Osteoblast (primary cell): ENCODE measurements at places on chromosomes 3 and 15. TPM values are rescaled to one million over a fixed set of nuclear protein-coding genes. Genes with fewer than 3 reads are reported as not detected.

PDIA3 gene
- total RNA-seq = 160 and 173 TPM in 2 replicates

GHSR gene
- total RNA-seq = not detected in 2 replicates

GRCh38 chr3:104286645-104287044, 1080.1 kb upstream of the ALCAM start:
- DNase-seq = no peak

DNA sequence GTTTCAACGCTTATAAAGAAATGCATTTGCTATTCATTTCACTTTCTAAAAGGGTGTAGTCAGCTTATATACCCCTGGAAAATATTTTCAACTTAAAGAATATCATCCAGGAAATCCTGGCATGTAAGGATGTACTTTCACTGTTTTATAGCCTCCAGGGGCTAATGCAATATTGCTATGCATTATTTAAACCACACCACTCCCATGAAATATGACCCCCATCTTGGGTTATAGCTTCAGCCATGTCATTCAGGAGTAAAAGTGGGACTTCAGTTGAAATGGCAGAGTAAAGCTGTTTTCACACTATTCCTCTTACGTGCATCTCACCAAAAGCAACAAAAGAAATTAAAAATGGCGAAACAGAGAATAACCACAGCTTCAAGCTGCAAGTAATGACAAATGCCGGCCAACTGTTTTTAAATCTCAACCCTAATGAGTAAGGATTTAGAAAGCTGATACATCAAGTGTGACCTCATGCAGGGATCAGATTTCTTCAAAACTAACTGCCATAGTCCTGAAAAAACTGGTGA, 84.5 kb downstream of the COL6A6 start:
- DNase-seq = no peak

- no peak for DNase-seq
Observed at GRCh38 chr15:51576286-51576850, 46.2 kb downstream of the DMXL2 start.

- no peak for DNase-seq
Observed at GRCh38 chr3:72101494-72101893, 316.5 kb upstream of the PROK2 start.

GRCh38 chr3:70854108-70854507, 541.7 kb upstream of the MDFIC2 start:
- no peak for DNase-seq

DNA sequence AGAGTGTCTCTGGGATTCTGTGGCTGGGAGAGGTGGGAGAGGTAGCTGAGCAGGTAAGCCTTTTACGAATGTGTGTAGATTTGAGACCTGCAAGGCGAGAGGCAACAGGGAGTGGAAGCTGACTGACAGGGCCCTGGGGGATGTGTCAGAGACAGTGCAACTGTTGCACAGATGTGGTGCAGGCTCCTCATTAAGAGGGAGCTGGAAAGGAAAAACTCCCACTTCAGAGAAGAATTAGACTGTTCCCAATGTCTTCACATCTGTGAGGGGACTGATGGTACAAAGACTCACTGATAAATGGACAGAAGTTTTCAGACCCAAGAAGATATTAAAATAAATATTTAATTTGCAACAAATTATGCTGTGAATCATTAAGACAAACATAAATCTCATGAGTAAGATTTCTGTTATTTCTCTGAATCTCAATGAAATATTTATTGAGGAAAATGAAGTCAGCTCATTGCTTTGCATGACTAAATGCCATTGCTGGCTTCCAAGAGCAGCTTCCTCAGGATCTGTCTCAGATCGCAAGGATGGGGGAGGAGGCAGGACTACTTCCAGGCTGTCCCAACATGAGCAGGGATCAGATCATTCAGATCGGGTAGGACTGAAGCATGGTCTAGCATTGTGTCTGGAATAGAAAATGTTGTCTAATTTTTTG, 127.3 kb upstream of the ROPN1 start:
- peak; percentile 79 for DNase-seq

- DNase-seq = no peak
Observed at GRCh38 chr3:127387119-127387518, 99.3 kb upstream of the PRR20G start.

- peak; percentile 10 for DNase-seq
Observed at GRCh38 chr3:58074116-58074715, 66.0 kb downstream of the FLNB start.

DNA sequence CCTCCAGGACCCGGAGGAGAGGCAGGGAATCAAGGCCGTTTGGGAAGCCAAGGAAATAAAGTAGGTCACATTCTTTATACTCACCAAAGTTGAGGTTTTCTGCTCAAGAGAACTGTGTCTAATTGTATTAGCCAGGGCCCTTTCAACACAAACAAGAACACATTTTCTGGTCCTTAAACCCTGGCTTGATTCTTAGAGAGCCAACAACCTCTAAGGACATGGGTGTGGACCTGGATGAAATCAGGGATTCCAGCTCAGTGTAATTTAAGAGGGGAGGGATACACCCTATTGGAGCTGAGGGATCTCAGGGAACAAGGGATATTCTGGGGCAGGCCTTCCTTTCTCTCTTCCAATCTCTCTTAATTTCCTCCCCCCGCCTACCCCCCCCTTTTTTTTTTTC, 104.8 kb downstream of the COL6A6 start:
- no peak for DNase-seq

- no peak for DNase-seq
Observed at GRCh38 chr15:97654481-97655076, 305.9 kb upstream of the ARRDC4 start.

DNA sequence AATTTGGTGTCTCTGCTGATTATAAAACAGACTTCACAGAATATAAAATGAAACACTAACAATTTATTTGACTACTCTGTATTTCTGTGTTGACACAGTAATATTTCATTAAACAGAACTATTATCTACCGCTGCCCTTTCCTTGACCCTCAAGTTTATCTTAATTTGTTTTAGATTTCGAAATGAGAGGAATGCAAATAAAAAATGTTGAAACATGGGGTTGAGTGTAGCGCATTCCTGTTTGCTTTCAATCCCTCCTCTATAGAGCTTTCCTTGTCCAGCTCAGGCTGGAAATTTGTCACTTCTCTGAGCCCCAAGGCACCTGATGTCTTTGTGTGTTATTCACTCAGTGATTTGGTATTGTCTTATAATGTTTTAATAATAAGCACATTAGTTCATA, 550.2 kb downstream of the ZBBX start:
- DNase-seq = no peak

GRCh38 chr3:60101621-60102020, 1051.8 kb upstream of the CFAP20DC start:
- DNase-seq = no peak

DNA sequence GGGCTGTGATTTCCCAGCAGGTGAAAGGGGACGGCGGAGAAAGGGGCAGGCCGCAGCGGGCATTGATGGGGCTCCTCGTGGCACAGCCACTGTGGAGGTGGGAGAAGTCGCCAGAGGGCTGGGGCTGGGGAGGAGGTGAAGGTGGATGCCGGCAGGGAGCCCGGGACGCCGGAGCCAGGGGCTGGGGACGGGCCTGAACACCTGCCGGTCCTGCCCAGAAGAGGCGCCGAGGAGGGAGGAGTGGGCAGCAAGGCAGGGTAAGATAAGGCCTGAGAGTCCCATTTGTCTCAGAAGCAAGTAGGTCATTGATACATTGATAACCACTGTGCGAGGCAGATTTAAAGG, 571 bp upstream of the RARRES1 start:
- DNase-seq = no peak

DNA sequence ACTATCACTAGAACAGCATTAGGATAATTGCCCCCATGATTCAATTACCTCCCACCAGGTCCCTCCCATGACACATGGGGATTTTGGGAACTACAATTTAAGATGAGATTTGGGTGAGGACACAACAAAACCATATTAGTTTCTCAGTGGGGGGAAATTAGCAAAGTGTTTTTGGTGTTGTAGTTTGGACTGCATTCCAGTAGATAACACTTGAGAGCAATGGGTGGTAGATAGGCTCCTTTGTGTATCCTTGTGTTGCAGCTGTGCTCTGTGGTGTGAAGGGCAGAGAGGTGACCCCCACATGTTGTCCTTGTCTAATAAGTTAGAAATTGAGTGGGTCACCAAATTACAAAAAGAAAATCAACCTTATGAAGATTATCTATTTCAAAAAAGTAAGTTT, 223.8 kb downstream of the SATB1 start:
- DNase-seq = no peak

FETUB gene
- total RNA-seq = not detected in 2 replicates

DNA sequence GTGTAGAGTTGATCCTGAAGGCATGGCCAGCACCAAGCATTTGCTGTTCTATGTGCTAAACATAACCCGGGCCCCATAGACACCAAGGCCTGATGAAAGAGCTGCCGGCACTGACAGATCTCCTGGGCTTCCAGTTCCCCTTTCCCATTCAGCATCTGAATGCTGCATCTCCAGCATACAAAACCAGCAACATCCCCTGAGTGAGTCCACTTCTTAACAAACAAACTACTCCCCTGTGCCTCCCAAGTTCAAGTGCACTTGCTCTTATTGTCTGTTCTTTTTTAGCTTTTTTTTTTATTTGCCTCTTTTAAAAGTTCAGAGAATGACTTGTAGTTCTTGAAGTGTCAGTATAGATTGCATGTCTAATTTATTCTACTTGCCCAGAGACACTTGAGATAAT, 156.0 kb downstream of the EDEM1 start:
- no peak for DNase-seq

GP5 gene
- 0.29 and 0.36 TPM in 2 replicates for total RNA-seq

HDGFL3 gene
- total RNA-seq = 27.5 and 42.4 TPM in 2 replicates

ROBO1 gene
- total RNA-seq = 52.2 and 69.8 TPM in 2 replicates

DRD3 gene
- total RNA-seq = not detected in 2 replicates

DNA sequence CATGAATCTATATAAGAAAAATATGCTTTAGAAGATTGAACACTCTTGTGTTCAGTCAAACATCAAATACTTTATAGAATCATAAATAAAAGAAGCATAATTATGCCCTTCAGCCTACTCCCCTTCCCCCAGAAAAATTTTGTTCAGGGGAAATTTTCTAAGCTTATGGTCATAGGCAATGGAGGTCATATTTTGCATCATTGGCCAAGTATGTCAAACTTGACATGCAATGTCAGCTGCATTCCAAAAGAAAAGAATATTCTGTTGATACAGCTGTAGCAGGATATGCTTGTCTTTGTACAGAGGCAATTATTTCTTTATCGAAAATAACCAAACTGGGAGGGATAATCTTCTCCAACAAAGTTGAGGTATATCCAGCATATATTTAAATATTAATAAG, 328.2 kb downstream of the ZIC1 start:
- no peak for DNase-seq

- peak; percentile 32 for DNase-seq
Observed at GRCh38 chr3:94249491-94250079, 186.7 kb downstream of the NSUN3 start.

DNA sequence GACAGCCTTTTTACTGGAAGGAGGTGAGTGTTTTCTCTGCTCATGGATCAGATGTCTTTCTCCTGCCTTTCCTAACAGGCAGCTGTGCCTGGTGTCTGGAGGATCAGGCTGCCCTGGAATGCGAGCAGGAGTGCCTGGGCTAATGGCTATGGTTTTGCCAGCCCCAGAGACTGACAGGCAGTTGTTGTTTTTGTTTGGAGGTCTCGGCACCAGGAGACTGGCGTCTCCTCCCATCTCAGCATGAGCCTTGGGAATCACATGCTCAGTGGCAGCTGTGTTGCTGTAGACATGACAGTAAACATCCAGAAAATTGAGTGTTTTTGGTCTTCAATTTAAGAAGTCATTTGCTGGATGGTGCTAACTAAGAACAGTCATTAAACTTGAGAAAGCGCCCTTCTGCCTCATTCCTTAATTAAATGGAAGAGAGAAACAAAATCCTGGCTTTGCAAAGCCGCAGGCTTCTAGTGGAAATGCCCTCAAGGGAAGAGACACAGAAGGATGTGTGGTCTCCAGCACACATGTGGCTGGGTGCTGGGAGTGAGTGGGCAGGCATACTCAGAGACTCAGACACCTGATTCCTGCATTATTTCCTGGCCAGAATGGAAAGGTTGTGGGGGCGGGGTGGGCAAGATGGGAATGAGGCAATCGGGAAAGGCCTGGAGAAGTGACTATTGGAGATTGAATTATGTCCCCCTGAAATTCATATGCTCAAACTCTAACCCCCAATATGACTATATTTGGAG, 97.0 kb upstream of the NMNAT3 start:
- DNase-seq = no peak

DNA sequence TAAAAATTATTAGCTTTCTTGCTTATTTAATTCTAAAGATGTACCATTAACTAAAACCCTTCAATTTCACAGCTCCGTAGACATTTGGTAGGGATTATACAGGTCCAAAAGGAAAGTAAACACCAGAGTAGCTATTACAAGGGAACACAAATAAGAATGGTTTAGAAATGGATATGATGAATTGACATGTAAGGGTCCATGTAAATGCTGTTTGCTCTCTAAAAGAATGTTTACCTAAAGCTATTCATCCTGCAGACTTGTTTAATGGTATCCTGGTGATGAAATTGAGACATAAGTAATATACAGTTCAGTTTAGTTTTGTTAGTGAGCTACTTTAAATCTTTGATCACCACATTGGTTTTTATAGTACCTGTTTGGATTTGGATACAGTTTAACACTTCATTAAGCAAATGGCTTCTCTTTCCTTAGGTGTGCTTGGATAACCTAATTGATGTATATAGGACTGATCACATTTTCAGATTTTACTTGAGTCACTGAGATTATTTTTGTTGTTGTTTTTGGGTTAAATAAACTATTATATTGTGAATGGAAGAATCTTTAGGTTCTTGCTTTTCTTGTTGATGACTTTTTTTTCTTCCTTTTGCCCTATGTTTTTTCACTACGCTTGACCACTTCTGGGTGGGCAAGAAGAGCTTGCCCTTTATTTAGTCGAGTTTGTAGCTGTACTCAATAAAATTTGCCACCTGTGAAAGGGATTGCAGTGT, 115.4 kb downstream of the TCF12 start:
- no peak for DNase-seq

GRCh38 chr3:172038798-172039435, 461 bp upstream of the FNDC3B start:
- DNase-seq = no peak

- no peak for DNase-seq
Observed at GRCh38 chr3:156655819-156656550, 18.4 kb upstream of the TIPARP start.

GRCh38 chr3:126035362-126036050, 48.4 kb downstream of the SLC41A3 start:
- no peak for DNase-seq
